GDM1 (cell line): ENCODE measurements at places on chromosomes 2 and 18.
A peak's percentile ranks its signal among the peaks of the same experiment; 100 is the strongest.

- DNase-seq: no peak
Measured at GRCh38 chr2:230762317-230762896, 49.8 kb downstream of the CAB39 start.

GRCh38 chr2:20650393-20650876 lies 463 bp downstream of the HS1BP3 start:
- DNase-seq: no peak

GRCh38 chr18:39178166-39178565 lies 1612.6 kb upstream of the CELF4 start:
- no peak for DNase-seq

DNA sequence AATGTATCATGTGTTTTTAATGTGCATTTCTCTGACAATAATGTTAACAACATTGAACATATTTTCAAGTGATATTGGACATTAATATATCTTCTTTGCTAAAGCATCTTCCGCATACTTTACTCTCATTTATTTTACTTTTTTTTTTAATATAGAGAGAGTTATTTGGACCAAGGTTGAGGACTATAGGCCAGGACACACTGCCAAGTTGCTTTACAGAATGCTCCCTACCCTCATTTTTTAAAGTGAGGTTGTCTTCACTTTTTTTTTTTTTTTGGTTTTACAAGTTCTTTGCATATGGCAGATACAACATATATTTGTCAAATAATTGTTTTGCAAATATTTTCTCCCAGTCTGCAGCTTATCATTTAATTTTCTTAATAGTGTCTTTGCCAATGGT lies 201.8 kb downstream of the OSR1 start:
- DNase-seq: no peak

- no peak for DNase-seq
Measured at GRCh38 chr18:78735131-78736014, 244.2 kb upstream of the SALL3 start.

- no peak for DNase-seq
Measured at GRCh38 chr2:45834372-45834771, 182.9 kb downstream of the PRKCE start.

DNA sequence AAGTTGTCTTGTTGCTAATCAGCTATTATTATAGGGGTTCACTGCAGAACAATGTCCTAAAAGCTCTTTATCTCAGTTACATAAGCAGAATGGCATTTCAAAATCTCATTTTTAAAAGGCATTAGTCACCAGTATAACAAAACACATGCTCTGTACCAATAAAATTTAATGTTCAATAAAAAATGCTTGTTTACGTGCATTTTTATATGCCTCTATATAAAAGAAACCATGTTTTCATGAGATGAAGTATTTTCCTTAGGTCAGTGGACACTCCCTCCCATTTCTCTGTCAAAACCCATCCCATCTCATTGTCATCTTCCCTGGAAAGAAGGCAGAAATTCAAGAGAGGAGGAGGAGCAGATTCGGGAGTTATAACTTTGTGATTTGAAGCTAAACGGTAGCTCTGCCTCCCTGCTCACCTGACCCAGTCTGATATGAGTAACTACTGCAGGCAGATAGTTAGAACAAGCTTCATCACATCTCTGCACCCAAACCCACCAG lies 231.9 kb upstream of the SIX2 start:
- no peak for DNase-seq

DNA sequence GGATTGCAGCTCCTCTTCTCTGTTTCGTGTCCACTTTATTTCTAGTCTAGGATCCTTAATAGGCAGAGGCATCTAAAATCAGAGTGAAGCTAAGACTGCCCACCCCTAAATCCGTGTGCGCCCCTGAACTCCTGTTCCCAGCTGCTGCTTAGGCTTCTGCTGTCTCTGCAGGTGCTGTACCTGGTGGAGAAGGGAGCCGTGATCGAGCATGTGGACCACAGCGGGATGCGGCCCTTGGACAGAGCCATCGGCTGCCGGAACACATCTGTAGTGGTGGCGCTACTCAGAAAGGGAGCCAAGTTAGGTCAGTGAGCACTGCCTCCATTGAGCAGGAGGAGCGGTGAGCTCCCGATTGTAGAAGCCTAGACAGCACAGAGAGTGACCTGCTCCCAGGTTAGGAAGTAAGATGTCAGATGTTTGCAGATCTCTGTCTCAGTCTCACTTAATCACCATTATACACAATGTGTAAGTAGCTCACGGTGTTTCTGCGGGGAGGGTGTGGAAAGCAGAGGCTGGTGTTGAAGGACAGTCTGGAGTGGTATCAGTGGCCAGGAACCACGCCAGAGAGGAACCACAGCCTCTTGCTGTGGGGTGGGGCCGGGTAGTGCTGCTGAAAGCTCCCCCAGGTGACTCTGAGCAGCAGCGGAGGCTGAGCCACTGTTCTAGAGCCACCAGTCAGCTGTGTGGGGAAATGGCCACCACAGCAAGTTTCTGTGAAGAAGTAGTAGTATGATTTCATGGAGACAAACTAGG lies 62.3 kb downstream of the WDSUB1 start:
- no peak for DNase-seq

DNA sequence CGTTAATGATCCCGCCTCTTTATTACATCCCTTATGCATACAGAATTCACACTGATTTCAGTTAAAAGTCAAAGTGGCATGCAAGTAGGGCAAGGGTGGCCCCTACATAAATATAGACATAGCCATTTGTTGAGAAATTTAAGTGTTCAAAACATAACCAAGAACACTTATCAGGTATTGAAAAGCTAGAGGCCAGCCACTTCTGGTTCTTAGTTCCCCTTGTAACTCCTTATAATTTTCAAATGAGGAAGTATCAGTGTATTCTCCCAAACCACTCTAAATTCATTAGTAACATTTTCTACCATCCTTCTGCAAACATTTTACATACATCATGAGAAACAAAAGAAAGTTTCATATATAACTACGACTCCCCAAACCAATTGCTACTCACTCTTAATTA lies 5.8 kb upstream of the ARL5A start:
- no peak for DNase-seq

GRCh38 chr2:1854729-1855547 lies 110.6 kb upstream of the PXDN start:
- peak; percentile 43 for DNase-seq

- DNase-seq: no peak
Measured at GRCh38 chr2:212078103-212078502, 460.5 kb downstream of the ERBB4 start.
